ENCODE measurements at places on chromosomes 1 and 21. TPM values are rescaled to one million over a fixed set of nuclear protein-coding genes. Genes with fewer than 3 reads are reported as not detected.

The RGS1 gene
- 45.1 TPM for total RNA-seq

The PTAFR gene
- total RNA-seq: 16.8 TPM

The CYP4B1 gene
- 211 TPM for total RNA-seq

The BRDT gene
- total RNA-seq: not detected

The HOOK1 gene
- total RNA-seq: 11.1 TPM

The CELA2B gene
- 0.91 TPM for total RNA-seq

The SLC44A3 gene
- 15.3 TPM for total RNA-seq

The VWA5B1 gene
- 0.77 TPM for total RNA-seq

The TFF2 gene
- total RNA-seq: not detected

The PAQR6 gene
- 2.1 TPM for total RNA-seq

The CTBS gene
- 3.0 TPM for total RNA-seq

The PLA2G2A gene
- total RNA-seq: 5.4 TPM

The HJV gene
- not detected for total RNA-seq

The PIGP gene
- total RNA-seq: 3.1 TPM

The SYCP1 gene
- not detected for total RNA-seq

The CD1D gene
- total RNA-seq: 2.9 TPM

The RGS13 gene
- 0.20 TPM for total RNA-seq

The EFCAB14 gene
- 117 TPM for total RNA-seq

The PKLR gene
- 0.17 TPM for total RNA-seq

The ASAP3 gene
- total RNA-seq: 47.2 TPM

The SIM2 gene
- total RNA-seq: not detected

The OR2T27 gene
- not detected for total RNA-seq

The FLG gene
- not detected for total RNA-seq

The S100A3 gene
- 2.1 TPM for total RNA-seq

The PHLDA3 gene
- total RNA-seq: 109 TPM

The OSCP1 gene
- 11.8 TPM for total RNA-seq

The HORMAD1 gene
- 0.54 TPM for total RNA-seq

The CHI3L1 gene
- 54.9 TPM for total RNA-seq

The HSPA6 gene
- 37.7 TPM for total RNA-seq

All from upper lobe of left lung (tissue), 6 donors.